ENCODE measurements at places on chromosomes 1 and 21. TPM values are rescaled to one million over a fixed set of nuclear protein-coding genes. Genes with fewer than 3 reads are reported as not detected.

SPRR2G gene
- total RNA-seq, result not detected

RGS16 gene
- total RNA-seq, result 0.17 TPM

RYR2 gene
- 0.07 TPM for total RNA-seq

PPM1J gene
- 1.4 TPM for total RNA-seq

TEKT2 gene
- not detected for total RNA-seq

TMEM82 gene
- not detected for total RNA-seq

RIPPLY3 gene
- total RNA-seq, result 0.64 TPM

CALML6 gene
- 0.24 TPM for total RNA-seq

CHODL gene
- total RNA-seq, result not detected

BEND5 gene
- total RNA-seq, result not detected

EPHA2 gene
- 135 TPM for total RNA-seq

SPRR2F gene
- total RNA-seq, result not detected

CRNN gene
- total RNA-seq, result not detected

SAMD13 gene
- total RNA-seq, result 0.45 TPM

SYDE2 gene
- 0.31 TPM for total RNA-seq

ACADM gene
- total RNA-seq, result 27.4 TPM

SPATA46 gene
- not detected for total RNA-seq

SVBP gene
- 13.9 TPM for total RNA-seq

MAN1A2 gene
- total RNA-seq, result 7.8 TPM

DVL1 gene
- 74.6 TPM for total RNA-seq

NTRK1 gene
- total RNA-seq, result 0.21 TPM

LCA5L gene
- total RNA-seq, result 1.8 TPM

CFAP141 gene
- total RNA-seq, result not detected

NOS1AP gene
- total RNA-seq, result 0.41 TPM

MAP3K7CL gene
- 1.5 TPM for total RNA-seq

TMEM59 gene
- total RNA-seq, result 123 TPM

TBX19 gene
- total RNA-seq, result 0.93 TPM

PLEKHA6 gene
- total RNA-seq, result 22.2 TPM

FAM72D gene
- total RNA-seq, result 6.3 TPM

PLPPR4 gene
- total RNA-seq, result not detected

ZNF691 gene
- 5.8 TPM for total RNA-seq

ALX3 gene
- not detected for total RNA-seq

PRAMEF25 gene
- not detected for total RNA-seq

FCRL4 gene
- not detected for total RNA-seq

S100A7A gene
- total RNA-seq, result not detected

LCE1A gene
- not detected for total RNA-seq

Data from A549 treated with RU486 at 1 μM for 4 hours (cell line).